COR-L47 (cell line): ENCODE measurements at places on chromosomes 7 and 10.

DNA sequence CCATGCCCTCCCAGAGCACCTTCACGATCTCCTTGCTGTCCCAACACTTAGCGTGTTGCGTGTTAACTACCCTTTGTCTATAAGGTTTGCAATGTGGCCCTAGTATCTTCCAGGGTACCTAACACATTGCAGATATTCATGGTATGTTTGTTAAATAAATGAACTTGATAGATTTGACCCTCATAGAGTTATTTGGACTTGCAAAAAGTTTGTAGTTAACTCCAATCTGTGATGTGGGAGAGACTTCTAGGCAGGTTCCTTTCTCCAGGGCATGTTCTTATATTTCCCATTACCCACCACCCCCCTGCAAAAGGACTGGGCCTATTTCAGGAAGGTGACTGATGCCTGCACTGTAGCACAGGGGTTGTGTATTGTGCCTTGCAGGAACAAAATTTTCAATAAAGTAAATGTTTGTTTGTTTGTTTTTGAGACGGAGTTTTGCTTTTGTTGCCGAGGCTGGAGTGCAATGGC lies 612 bp downstream of the HILPDA start:
- no peak for DNase-seq

- no peak for DNase-seq
These were observed 37.3 kb upstream of the MAP3K8 start for GRCh38 chr10:30396698-30397097.

DNA sequence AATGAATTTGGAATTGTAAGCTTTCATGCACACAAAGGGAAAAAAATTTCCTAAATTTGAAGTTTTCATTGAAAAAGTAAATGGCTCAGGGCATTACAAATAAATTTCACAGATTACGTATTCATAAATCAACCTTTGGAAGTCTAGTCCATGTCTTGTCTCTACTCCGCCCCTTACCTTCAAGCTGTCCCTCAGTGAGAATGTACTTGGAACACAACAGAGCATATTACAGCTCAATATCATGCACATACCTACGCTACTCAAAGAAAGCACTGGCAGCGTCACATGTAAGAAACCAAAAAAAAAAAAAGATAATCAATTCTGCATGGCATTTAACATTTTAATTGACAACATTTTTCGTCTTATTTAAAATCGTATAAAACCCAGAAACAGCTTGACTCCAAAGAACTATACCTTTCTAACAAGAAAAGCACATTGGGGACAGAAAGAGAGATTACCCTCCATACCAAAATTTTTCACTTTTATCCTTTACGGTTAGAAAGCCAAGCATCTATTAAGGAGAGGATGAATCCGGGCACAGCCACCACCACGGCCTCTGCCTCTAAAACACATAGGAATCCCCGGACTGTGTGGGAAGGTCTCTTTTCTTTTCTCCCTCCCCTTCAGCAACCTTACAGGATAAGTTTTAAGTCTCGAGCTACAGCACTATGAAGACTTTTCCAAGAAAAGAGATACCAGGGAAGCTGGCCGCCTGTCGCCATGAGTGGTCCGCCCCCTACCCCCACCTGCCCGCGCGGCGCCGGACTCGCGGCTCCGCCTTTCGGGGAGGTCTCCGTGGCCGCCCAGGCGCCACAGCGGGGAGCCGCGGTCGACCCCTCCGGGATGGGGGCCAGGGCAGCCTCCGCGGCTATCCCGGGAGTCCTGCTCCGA lies 1.1 kb downstream of the JMJD1C start:
- no peak for DNase-seq

- peak; percentile 38 for DNase-seq
These were observed 490 bp downstream of the CADPS2 start for GRCh38 chr7:122885583-122886356.

GRCh38 chr7:119685906-119686305 lies 587.1 kb upstream of the KCND2 start:
- DNase-seq, result no peak

- no peak for DNase-seq
These were observed 2.5 kb downstream of the ZNF273 start for GRCh38 chr7:64905547-64905946.
